ENCODE measurements at places on chromosomes 12 and 14.
A peak's percentile ranks its signal among the peaks of the same experiment; 100 is the strongest.

DNA sequence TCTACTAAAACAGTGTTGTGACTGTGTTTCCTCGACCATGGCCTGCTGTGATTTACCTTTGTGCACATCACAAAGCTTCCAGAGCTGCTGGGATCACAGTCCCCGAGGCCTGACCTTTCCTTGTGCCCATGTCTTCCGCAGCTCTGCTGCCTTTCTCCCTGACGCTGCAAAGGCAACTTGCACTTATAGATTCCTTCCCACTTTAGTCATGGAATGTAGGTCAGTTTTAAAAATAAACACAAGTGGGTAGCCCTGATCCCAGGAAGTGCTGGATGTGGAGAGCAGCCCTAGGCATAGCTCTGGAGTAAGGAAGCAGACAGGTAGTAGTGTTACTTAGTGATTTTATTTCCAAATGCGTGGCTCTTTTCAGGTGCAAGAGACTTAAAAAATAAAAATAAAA is 825.7 kb downstream of the AACS start:
- no peak for DNase-seq

GRCh38 chr12:110948041-110948440 is 27.7 kb upstream of the MYL2 start:
- DNase-seq: no peak

DNA sequence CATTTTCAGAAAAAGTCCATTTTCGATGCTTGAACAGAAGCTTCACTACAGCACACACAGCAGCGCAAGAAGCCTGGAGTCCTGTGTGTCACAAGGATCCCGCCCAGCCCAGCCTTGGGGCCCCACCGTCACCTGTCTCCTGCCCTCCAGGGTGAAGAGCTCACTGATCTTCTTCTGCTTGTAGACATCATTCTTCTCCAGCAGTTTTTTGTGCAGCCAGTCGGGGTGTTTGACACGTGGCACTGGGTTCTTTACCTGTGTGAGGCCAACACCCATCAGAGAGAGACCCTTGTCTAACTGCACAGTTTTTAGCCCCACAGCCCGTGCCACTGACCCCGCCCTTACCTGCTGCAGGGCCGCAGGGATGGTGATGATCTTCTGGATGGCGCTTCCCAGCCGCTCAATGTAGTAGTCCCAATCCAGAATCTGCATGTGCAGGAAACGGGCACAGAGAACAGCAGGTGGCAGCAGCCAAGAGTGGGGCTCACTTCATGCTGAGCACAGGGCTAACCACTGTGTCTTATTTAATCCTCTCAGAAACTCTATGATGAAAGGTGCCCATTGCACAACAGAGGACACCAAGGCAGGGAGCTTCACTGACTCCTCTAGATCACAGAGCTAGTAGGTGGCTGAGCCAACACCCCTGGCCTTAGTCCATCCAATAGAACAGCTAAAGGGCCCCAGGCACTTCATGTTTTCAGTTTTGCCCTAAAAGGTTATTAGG is 30.0 kb downstream of the POLE start:
- no peak for DNase-seq

GRCh38 chr12:98244136-98244535 is 271.3 kb upstream of the TMPO start:
- DNase-seq: no peak

DNA sequence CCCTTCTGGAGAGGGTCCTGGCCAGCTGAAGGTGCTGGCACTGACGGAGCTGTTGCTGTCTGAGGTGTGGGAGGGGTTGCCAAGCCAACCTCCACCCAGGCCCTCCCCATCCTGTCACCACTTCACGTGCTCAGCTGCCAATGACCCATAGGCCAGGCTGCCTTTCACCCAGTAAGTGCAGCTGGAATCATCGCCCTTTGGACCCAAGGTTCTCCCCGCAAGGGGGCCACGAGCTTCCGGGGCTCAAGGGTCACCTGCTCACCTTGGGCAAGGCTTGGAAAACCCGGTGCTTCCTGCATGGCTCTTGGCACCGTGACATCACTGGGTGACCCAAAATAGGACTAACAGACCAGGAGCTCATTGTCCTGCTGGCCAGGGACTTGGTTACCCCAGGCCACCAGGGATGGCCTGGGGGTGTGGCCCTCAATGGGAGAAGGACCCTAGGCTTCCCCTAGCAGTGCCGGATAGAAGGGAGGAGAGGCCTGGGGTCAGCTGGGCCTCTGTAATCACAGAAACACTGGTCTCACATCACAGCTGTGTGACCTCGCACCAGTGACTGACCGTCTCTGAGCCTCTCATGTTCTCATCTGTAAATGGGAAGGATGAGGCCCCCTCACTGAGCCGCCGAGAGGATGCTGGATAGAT is 51.3 kb downstream of the CCDC85C start:
- no peak for DNase-seq

GRCh38 chr12:28051516-28052354 is 79.2 kb upstream of the PTHLH start:
- no peak for DNase-seq

DNA sequence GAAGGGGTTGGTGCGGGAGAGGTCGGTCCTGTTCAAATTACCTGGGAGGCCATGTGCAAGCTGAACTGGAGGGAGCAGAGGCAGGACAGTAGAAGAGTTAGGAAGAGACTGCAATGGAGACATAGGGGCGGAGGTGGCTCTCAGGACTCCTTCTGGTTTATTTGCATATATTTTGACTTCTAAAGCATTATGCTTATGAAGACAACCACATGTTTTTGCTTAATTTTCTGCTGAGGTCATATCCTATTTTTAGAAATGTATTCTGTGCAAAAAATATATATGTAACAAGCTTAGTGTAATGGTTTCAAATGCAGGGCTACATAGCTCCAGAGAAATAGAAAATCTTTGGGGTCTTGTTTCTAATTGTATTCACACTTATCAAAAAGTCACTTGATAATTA is 137.0 kb upstream of the MDM1 start:
- DNase-seq: no peak

- peak; percentile 41 for DNase-seq
Observed at GRCh38 chr14:37034410-37035285, 137.8 kb downstream of the SLC25A21 start.

All from femur (tissue), 1 donor.